ENCODE measurements at places on chromosomes 1 and 21.

DNA sequence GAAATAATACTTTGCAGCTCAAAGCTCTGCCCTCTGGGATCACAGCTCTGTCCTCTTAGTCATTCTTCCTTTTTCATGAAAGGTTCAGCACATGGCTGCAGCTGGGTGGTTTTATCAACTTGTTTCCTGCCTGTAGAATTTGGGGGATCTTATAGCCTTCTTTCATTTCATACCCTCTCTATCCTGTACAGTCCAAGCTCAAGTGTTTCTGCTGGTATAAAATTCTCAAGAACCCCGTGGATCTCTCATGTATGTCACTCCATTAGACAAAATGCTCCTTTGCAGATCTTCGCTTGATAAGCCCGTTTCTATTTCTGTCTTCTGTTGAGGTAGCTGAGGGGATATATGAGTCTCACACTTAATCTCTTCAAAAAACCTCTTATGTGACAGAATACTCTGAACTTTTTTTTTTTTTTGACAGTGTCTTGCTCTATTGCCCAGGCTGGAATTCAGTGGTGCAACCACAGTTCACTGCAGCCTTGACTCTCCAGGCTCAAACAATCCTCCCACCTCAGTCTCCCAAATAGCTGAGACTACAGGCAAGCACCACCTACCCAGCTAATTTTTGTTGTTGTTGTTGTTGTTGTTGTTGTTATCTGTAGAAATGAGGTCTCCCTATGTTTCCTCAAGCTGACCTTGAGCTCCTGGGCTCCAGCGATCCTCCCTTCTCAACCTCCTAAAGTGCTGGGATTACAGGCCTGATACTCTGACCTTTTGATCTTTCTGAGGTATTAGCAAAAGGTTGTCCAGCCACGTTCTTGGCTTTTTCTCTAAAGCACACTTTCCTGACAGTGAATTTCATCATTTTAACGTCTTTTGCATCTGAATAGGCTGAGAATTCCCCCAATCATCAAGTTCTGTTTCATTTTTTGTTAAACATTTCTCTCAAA lies 24.6 kb upstream of the COL9A2 start:
- no peak for DNase-seq

DNA sequence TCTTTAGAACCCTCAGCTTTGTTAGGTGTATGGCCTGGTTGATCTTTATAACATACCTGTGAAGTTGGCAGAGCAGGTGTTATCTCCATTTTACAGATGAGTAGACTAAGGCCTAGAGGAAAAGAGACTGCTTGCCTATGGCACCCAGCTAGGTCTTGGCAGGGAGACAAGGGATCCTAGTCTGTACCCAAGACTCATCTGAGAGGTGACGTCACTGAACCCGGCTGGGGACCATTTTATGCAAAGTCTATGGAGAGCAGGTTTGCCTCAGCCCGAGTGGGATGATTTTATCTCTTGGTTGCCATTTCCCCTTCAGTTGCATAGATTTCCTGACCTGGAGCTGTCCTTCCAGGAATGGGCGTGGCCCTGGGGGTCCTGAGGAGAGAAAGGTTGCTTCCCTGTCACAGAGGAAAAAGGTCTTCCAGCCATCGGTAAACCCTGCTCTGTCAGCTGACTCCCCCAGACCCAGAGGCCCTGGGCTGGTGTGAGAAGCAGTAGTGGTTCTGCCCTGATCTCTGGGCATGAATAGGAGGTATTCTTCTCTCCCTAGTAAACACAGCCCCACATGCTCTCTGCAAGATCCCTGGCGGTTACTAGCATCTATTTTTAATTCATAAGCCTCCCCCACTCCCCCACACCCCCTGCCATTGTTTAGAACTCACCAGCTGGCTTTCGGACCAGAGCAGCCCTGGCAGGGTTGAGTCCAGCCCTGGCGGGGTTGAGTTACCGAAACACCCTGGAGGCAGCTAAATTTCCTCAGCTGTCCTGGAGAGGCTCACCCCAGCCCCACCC lies 19.6 kb downstream of the TMCC2 start:
- no peak for DNase-seq

GRCh38 chr1:193083365-193084088 lies 21.7 kb downstream of the GLRX2 start:
- DNase-seq: no peak

GRCh38 chr21:29299916-29300806 lies 1.4 kb downstream of the BACH1 start:
- peak; percentile 52 for DNase-seq

- peak; percentile 1 for DNase-seq
Observed at GRCh38 chr21:44049182-44049581, 37.1 kb downstream of the TRAPPC10 start.

DNA sequence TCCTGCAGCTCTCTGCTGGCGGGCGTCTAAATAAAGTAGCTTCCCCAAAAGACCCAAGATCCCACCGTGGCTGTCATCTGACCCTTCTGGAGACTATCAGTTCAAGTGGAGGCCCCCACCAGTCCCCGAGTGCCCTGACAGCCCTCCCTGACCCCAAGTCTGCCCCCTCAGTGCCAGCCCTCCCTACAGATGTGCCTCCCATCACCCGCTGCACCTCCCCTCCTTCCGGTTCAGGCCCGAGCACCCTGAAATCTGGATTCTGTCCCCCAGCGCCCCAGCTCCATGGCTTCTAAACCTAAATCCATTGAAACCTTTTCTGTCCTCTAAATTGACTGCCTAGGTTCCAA lies 595 bp downstream of the IL10RB start:
- DNase-seq: no peak

- DNase-seq: no peak
Observed at GRCh38 chr1:25080294-25081209, 150.5 kb upstream of the RUNX3 start.

GRCh38 chr1:233735331-233735730 lies 121.4 kb downstream of the KCNK1 start:
- DNase-seq: no peak

DNA sequence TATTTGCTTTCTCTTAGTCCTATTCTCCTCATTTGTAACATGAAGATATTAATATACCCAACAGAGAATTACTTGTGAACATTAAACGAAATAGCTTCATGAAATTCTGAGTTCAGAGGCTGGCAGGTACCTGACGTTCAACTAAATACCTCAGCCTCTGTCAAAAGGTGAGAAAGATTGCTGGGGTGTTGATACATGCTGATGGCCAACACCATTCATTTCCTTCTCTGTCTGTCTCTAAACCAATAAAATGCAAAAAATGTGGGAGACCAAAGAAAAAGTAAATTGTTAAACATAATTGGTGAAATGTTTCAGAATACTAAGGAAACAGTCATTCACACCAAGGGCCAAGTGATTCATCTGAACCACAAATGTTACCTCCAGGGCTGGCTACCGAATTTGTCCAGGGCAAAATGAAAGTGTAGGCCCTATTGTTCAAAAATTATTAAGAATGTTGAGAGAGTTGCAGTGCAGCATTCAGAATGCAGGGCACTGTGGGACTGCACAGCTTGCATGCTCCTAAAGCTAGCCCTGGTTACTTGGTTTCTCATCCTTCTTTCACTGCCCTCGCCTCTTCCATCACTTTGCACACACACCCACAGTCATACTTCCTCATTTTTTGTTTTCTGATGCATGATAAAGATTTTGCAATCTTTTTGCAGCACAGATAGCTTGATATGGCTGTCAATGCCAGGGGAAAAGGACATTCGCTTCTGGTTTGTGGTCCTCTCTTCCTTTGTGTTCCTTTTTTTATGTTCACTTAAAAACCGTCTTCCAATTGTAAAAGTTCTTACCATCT lies 414.3 kb upstream of the NR5A2 start:
- no peak for DNase-seq

DNA sequence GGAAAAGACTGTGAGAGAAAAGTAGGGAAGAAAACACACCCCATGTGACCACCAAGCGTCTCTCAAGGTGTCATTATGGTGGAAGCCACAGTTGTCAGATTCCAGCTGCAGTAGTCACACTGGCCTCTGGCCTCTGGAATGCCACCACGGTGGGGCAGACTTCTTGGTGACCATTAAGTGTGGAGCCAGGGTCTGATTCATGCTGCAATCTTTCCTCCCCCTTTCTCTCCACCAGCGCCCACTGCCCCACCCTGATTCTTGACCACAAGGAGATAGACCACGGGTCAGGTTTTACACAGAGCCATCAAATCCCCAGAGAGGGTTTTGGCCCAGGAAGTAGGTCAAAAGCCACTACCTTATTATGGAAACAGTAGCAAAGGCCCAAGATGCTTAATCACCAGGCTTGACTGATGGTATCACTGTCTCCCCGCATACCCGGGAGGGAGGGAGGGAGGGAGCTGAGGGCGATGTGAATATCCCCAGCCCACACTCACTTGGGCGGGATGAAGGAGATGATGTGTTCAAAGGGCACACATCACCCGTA lies 52.7 kb upstream of the GRHL3 start:
- no peak for DNase-seq

- DNase-seq: no peak
Observed at GRCh38 chr1:117143172-117143571, 21.6 kb upstream of the TRIM45 start.

GRCh38 chr1:104702731-104703130 lies 953.0 kb downstream of the AMY1C start:
- no peak for DNase-seq

DNA sequence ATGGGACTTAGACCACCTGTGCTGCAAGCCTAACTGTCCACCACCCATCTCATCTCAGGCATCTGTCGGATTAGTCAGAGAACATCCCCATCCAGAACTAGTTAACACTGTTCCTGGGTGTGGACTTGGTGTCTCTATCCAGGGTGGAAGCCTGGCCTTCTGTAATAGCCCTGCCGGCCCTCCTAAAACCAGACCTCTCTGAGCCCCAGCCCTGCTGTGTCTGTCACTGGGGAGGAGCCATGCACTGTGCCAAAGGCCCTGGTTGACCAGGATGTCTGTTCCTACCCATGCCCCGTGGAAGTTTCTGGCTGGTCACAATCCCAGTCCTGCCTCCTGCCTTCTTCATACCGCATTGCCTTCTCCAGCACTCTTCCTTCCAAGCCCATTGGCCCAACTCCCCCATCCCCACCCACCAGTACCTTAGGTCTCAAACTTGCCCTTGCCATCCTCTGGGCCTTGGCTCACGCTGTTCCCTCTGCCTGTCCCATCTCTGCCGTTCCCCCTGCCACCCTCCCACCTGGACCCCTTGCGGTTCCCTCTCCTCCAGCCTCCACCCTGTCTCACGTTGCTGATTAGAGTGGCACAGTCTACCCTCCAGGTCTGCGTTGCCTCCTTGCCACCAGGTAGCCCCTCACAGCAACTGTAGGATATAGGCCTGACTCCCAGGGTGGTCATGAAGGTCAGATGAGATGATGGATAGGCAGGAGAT lies 105.6 kb downstream of the EPHB2 start:
- DNase-seq: no peak

DNA sequence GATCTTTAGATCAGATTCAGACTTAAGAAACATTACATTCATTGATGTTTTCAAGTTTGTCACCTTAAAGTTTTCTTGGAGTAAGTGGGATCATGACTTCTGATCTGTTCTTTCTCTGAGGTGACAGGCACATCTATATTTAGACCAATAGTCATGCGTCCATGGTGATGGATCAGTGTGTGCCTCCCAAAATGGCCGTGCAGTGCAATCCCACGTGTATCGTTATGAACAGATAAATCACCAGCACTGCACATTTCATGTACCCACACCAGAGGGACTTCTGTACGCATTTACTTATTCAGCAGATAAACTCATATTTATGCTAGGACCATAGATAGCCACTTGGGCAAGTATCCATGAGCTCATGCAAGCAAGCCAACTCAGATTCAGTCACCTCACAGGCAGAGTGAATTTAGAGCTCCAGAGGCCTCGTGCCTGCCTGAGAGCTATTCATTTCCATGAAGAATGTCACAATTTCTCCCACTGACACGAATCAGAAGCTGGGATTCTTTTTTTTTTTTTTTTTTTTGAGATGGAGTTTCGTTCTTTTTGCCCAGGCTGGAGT lies 13.9 kb upstream of the WDR26 start:
- no peak for DNase-seq

DNA sequence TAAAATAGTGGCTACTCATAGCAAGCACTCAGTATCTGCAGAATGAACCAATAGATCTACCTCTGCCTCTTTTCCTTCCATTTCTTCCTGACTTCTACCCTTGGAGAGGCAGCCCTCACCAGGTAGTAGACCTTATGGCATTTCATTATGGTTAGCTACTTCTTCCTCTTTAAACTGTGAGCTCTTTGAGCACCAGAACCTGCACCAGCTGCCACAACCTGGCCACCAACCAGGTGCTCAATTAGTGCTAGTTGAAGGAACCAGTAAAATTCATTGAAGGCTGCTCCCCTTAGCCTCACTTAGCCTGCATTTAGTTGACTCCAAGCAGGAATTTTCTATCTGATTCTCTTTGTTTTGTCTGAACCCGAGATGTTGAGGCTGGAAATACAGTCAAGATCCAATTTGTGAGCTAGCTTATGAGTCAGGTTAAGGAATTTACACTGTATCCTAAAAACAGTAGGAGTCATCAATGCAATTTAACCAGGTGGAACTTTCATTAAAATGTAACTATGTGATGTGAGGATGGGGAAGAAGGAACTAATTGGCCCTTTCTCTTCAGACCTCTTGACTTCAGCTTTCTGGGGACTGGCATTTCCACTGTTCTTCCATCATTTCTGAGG lies 81.5 kb upstream of the UBE2U start:
- no peak for DNase-seq

DNA sequence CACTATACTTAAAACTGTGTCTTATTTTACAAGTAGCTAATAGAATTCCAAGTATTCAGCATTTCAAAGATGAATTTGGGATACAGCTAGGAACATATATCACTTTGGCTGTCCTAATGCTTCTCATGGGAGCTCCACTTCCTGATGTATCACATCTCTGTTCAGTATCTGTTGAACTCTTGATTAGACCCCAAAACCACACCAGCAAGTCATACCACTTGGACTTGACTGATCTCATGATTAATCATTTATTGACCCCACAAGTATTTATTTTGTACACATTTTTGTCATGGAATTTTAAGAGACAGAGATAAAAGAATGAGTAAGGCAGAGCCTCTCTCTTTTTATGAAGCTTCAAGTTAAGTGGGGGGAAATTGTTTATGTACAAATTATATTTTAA lies 30.0 kb downstream of the TMPRSS15 start:
- no peak for DNase-seq

GRCh38 chr1:44549510-44549909 lies 124.8 kb downstream of the TMEM53 start:
- no peak for DNase-seq

Data from NCI-H1105 treated with DMSO at 0.1 percent for 48 hours (cell line).